ENCODE measurements at places on chromosomes 7 and 10.

GRCh38 chr10:84428711-84429110 is 100.3 kb downstream of the CCSER2 start:
- H3K27me3 ChIP-seq = no peaks in the 10 kb centered on the region
- DNase-seq = no peak
- no peaks in the 10 kb centered on the region for H3K36me3 ChIP-seq
- no peak overlapping the region for H3K27ac ChIP-seq
- no peak overlapping the region for H3K4me3 ChIP-seq
- 0 out of 2 replicates have a peak, but pooled peaks cover 3% of the 10 kb centered on the region for H3K4me1 ChIP-seq

- peaks cover 5% of the 10 kb centered on the region for H3K36me3 ChIP-seq
- H3K4me1 ChIP-seq = peaks cover 18% of the 10 kb centered on the region
- H3K27me3 ChIP-seq = no peaks in the 10 kb centered on the region
- H3K4me3 ChIP-seq = no peak overlapping the region
These were observed 2.8 kb upstream of the REPIN1 start for GRCh38 chr7:150365673-150366398.

GRCh38 chr10:91296471-91296870 is 76.0 kb downstream of the PCGF5 start:
- no peak overlapping the region for H3K27ac ChIP-seq
- no peak overlapping the region for H3K4me3 ChIP-seq
- no peaks in the 10 kb centered on the region for H3K27me3 ChIP-seq
- H3K36me3 ChIP-seq = no peaks in the 10 kb centered on the region

GRCh38 chr7:18177815-18178660 is 150.4 kb upstream of the PRPS1L1 start:
- H3K4me3 ChIP-seq = no peak overlapping the region
- H3K27me3 ChIP-seq = no peaks in the 10 kb centered on the region
- no peak for DNase-seq
- no peak overlapping the region for H3K27ac ChIP-seq

DNA sequence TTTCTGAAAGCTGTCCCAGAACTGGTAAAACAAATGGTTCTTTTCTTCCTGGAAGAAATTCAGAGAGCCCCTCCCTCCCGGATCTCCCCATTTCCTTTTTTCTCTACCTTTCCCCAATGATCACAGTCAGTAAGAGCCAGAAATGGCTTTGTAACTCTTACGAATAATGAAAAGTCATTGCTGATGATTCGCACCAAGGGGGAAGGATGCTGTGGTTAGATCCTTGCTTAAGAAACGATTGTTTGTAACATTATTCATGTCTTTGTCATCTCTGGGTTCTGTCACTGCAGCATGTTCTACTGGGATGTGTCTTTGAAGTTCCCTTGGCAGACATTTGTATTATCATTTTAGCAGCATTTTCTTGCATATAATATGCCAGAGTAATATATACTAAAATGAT is 138.9 kb downstream of the CACNB2 start:
- DNase-seq = no peak
- no peak overlapping the region for H3K4me3 ChIP-seq

GRCh38 chr7:79452032-79452494 is 1.4 kb downstream of the MAGI2 start:
- H3K27me3 ChIP-seq = peaks cover 61% of the 10 kb centered on the region
- peak; percentile 77 for DNase-seq
- no peak overlapping the region for H3K27ac ChIP-seq

- H3K27ac ChIP-seq = no peak overlapping the region
- H3K36me3 ChIP-seq = no peaks in the 10 kb centered on the region
- peak; percentile 41 for DNase-seq
- H3K4me1 ChIP-seq = no peaks in the 10 kb centered on the region
- H3K27me3 ChIP-seq = no peaks in the 10 kb centered on the region
These were observed 6.8 kb upstream of the RASSF4 start for GRCh38 chr10:44952779-44953231.

DNA sequence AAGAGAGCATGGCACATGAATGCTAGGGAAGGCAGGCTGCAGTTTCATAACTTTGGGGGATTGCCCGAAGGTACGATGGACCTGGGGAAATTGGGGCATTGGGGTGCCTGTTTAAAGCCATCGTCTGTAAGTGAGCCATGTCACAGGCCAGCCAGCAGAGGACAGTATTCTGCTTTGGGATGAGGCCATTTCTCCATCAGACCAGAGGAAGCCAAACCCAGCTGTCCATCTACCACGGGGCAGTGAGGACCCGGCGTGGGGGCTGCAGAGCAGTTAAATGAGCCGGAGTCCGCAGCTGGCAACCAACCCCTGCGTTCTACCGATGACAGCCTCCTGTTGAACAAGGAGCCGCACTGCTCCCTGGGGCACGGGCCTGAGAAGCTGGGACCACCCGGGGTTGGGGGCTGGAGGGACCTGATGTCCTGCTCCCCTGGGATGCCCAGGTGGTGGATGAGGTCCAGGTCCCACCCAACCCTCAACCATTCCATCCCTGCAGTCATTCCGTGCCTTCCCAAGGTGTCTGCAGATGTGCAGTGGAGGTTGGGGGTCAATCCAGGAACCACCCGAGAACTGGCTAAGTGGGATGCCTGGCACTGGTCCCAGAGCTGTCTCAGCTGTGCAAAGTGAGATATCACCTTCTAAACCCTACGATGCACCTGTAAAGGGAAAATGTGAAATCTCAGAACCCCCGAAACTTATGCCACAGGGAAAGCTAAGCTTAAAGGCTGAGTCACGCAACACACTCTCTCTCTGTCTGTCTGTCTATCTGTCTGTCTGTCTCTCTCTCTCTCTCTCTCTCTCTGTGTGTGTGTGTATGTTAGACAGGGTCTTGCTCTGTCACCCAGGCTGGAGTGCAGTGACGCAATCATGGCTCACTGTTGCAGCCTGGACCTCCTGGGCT is 12.1 kb upstream of the RHBDD2 start:
- no peak overlapping the region for H3K27ac ChIP-seq
- no peaks in the 10 kb centered on the region for H3K36me3 ChIP-seq
- H3K4me1 ChIP-seq = peaks cover 3% of the 10 kb centered on the region
- no peaks in the 10 kb centered on the region for H3K27me3 ChIP-seq
- DNase-seq = no peak

GRCh38 chr7:137609500-137609899 is 237.3 kb downstream of the DGKI start:
- no peak for DNase-seq
- no peak overlapping the region for H3K4me3 ChIP-seq
- H3K27me3 ChIP-seq = no peaks in the 10 kb centered on the region
- H3K27ac ChIP-seq = no peak overlapping the region
- no peaks in the 10 kb centered on the region for H3K36me3 ChIP-seq
- H3K4me1 ChIP-seq = 0 out of 2 replicates have a peak, but pooled peaks cover 3% of the 10 kb centered on the region

GRCh38 chr10:100962351-100963080 is 6.8 kb upstream of the SEMA4G start:
- no peaks in the 10 kb centered on the region for H3K27me3 ChIP-seq
- H3K27ac ChIP-seq = no peak overlapping the region
- no peak for DNase-seq
- peaks cover 4% of the 10 kb centered on the region for H3K36me3 ChIP-seq
- no peaks in the 10 kb centered on the region for H3K4me1 ChIP-seq

GRCh38 chr10:130884456-130884855 is 427.1 kb downstream of the TCERG1L start:
- no peaks in the 10 kb centered on the region for H3K36me3 ChIP-seq
- H3K4me1 ChIP-seq = no peaks in the 10 kb centered on the region
- DNase-seq = no peak
- H3K27ac ChIP-seq = no peak overlapping the region
- H3K4me3 ChIP-seq = no peak overlapping the region

GRCh38 chr7:31764462-31764861 is 77.4 kb downstream of the PPP1R17 start:
- no peak overlapping the region for H3K27ac ChIP-seq
- H3K27me3 ChIP-seq = peaks cover 80% of the 10 kb centered on the region
- H3K36me3 ChIP-seq = no peaks in the 10 kb centered on the region
- DNase-seq = no peak
- no peak overlapping the region for H3K4me3 ChIP-seq

DNA sequence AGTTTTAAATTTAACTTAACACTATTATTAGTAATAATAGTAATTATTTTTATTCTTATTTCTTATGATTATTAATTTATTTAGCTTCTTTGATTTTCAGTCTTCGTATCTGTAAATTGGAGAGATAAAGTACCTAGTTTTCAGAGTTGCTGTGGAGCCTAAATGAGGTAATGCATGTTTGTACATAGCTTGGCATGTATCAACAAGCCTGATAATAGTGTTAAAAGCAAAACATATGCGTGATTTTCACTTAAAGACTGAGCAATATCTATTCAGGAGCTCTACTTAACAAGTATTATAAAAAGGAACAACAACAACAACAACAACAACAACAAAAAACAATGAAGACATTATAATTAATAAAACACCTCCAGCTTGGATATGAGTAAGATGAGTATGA is 12.4 kb downstream of the CALCR start:
- H3K36me3 ChIP-seq = no peaks in the 10 kb centered on the region
- no peaks in the 10 kb centered on the region for H3K27me3 ChIP-seq
- H3K4me1 ChIP-seq = peaks cover 2% of the 10 kb centered on the region

DNA sequence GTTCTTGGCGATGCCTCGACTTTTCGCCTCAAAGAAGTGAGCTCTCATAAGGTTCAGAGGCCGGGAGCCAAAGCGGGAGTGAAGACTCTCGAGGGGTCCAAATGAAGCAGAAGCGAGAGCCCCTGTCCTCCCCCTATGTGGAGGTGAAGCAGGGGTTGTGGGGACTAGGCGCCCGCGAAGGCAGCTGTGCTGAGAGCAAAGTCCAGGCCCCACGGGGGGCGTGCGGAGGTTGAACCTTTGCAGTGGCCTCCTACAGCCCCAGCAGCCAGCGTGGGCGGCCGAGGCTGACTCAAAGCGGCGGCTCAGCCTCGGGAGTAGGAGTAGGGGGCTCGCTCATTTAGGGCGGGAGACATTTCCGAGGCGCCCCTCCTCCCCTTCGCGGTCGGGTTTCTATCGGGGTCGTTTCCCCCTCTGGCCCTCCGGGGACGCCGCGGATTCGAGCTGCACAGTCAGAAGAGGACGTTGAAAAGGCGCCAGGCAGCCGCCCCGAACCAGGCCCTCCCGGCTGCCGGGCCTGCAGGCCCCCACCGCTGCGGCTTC is 553 bp upstream of the ADD3 start:
- H3K27me3 ChIP-seq = no peaks in the 10 kb centered on the region
- H3K36me3 ChIP-seq = no peaks in the 10 kb centered on the region
- H3K27ac ChIP-seq = peak overlapping the region; percentile 81
- peak overlapping the region; percentile 66 for H3K4me3 ChIP-seq
- no peak for DNase-seq

DNA sequence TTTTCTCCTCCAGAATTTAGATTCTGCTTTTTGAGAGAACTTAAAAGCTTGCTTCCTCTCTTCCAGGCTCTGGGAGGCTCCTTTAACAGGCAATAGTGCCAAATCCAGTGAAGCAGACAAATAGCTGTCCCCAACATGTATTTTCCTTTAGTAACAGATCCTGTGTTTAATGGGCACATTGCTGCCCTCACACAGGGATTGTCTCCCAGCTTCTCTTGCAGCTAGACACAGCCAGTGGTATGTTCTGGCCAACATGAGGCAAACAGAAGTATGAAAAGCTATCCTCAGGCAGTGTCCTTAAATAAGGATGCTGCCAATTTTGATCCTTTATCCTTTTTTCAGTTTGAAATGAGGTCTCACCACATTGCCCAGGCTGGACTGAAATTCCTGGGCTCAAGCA is 38.2 kb downstream of the MALSU1 start:
- no peak for DNase-seq
- no peaks in the 10 kb centered on the region for H3K27me3 ChIP-seq
- no peak overlapping the region for H3K27ac ChIP-seq
- H3K4me1 ChIP-seq = no peaks in the 10 kb centered on the region
- H3K4me3 ChIP-seq = no peak overlapping the region

DNA sequence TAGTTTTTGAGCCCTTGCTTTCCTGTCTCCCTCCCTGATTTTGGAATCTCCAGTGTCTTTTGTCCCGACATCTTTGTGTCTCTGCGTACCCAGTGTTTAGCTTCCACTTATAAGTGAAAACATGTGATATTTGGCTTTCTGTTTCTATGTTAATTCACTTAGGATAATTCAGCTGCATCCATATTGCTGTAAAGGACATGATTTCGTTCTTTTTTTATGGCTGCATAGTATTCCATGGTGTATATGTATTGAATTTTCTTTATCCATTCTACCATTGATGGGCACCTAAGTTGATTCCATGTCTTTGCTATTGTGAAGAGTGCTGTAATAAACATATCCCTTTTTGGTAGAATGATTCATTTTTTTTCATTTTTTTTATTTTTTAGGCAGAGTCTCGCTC is 48.3 kb downstream of the ADK start:
- H3K36me3 ChIP-seq = peaks cover 6% of the 10 kb centered on the region
- no peak overlapping the region for H3K27ac ChIP-seq
- H3K4me3 ChIP-seq = no peak overlapping the region
- H3K4me1 ChIP-seq = no peaks in the 10 kb centered on the region
- no peak for DNase-seq
- no peaks in the 10 kb centered on the region for H3K27me3 ChIP-seq

DNA sequence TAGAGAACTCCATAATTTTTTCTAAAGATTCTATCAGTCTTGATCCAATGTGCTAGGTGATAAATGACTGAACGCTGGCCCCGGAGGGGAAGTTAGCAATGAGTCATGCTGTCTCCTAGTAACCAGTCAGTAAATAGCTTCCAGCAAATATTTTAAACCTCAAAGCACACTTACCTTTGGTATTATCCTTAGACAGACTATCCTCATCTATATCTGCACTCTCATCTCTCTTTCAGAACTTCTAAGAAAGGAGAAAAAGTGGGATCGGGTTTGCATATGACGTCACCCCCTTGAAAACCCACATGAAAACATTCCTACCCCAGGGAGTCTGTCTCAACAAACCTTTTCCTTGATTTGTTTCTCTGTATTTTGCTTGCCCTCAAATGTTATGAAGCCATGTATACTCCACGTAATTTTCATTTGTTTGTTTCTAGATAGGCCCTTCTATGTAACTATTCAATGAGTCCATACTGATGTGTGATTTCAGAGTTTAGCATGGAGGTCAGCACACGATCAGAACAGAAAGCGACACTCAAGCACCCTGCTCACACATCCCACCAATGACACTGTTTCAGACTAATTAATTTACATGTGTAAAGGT is 174.9 kb upstream of the NRP1 start:
- no peaks in the 10 kb centered on the region for H3K27me3 ChIP-seq
- H3K4me1 ChIP-seq = no peaks in the 10 kb centered on the region
- H3K36me3 ChIP-seq = no peaks in the 10 kb centered on the region

GRCh38 chr7:92682903-92683539 is 92.8 kb upstream of the FAM133B start:
- H3K4me1 ChIP-seq = peaks cover 6% of the 10 kb centered on the region
- no peak overlapping the region for H3K27ac ChIP-seq
- H3K36me3 ChIP-seq = no peaks in the 10 kb centered on the region
- H3K4me3 ChIP-seq = no peak overlapping the region
- no peak for DNase-seq

DNA sequence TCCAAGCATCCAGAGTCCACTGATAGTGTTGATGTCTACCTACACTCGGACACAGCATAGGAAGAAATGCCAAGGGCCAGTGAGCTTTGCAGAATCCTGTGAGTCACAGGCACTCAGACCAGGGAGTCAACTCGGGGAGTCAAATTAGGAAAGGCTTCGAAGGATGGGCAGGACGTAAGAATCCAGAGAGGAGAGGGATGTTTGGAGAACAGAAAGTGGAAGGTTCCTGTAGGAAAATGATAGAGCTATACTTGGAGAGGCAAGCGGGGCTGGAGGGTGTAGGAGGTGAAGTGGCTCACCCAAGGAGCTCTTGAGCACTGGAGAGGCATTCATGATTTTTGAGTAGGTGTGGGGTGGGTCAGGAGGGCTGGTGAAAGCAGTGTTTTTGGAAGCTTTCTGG is 3.0 kb downstream of the ZYX start:
- no peak overlapping the region for H3K4me3 ChIP-seq
- peak overlapping the region; percentile 28 for H3K27ac ChIP-seq
- no peaks in the 10 kb centered on the region for H3K27me3 ChIP-seq
